RPMI7951 (cell line): ENCODE measurements at places on chromosomes 6 and 20.

DNA sequence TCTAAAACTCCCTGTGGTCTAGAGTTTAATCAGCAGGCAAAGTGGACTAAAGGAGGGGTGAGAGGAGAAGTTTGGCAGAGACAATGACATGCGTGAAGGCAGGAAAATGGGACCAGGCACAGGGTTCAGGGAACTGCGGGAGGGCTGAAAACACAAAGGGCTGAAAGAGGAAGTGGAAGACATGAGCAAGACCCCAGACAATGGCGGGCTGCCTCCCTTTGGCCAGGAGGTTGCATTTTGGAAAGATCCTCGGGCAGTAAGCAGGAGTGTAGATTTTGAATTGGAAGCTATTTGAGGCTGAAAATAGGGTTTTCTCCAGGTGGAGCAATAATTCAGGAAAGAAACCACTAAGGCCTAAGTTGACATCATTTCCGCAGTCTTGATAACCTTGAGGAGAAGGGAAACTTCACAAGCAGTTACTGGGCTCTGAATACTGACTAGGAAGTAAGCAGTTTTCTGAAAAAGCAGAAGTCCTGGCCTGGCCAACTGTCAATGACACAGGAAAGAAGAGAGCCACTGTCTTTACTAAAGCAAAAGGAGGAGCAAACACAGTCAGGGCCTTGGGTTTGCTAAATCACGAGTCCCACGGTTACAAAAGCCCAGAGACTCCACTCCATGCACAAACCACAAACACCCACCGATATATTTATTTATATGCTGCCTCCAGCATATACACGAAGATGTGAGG, 3.4 kb downstream of the LY86 start:
- DNase-seq: no peak

GRCh38 chr6:131995917-131996316, 44.7 kb upstream of the CCN2 start:
- peak; percentile 83 for DNase-seq

GRCh38 chr6:111462770-111463391, 20.1 kb downstream of the REV3L start:
- peak; percentile 63 for DNase-seq

DNA sequence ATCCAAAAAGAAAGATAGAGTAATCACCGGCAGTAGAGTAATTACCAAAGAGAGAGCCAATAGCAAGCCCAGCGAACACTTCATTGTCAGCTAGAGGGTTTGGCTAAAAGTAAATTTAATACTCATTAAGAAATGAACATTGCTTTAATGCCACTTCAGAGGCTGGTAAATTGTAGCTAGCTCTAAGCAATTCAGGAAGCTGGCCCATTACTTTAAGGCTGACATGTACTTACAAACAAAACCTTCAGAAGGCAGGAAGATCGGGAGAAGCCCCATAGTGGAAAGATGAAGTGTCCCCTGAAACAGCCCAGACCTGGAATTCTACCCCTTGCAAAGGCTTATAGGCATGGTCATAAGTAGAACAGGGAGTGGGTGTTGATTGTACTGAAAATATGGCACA, 396.6 kb upstream of the ID4 start:
- DNase-seq: no peak

- DNase-seq: peak; percentile 49
These were observed 8.9 kb downstream of the CYP21A2 start for GRCh38 chr6:32047084-32047478.

- DNase-seq: peak; percentile 11
These were observed 114.7 kb upstream of the PRL start for GRCh38 chr6:22411376-22412105.

- DNase-seq: peak; percentile 78
These were observed 174.4 kb upstream of the RIN2 start for GRCh38 chr20:19583532-19584175.

DNA sequence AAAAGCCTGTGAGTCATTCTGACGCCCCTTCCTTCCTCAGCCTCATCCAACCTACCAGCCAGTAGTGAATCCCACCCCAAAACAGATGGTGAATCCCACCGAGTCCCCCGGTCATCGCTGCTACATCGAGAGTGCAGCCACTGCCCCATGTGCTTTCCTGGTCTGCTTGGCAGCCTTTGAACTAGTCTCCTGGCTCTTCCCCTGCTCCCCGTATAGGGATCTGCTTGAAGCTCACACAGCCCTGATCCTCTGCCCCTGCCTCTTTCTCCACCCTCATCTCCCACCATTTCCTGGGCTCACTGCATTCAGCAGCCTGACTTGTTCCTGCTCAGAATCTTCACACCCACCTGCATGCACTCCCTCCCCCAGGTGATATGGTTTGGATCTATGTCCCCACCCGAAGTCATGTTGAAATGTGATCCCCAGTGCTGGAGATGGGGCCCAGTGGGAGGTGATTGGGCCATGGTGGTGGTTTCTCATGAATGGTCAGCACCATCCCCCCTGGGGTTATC, 14.6 kb downstream of the SYNJ2 start:
- no peak for DNase-seq

- peak; percentile 64 for DNase-seq
These were observed 13.0 kb downstream of the RPP21 start for GRCh38 chr6:30357678-30358540.

DNA sequence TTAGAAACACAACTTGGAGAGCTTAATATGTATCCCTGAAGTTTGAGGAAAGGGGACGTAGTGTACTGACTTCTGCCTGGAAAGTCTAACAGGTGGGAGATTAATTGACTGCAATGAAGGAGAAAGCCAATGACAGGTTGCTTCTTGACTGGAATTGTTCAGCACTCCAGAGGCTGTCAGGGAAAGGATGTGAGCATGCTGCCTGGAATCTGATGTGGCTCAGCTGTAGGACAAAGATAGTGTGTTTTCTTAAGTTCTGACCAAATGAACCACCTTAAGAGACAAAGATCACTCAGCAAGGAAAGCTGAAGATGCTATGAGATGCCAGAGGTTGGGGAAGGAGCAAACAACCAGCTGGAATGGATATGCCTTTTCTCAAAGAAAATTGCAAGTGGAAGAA, 185.8 kb downstream of the PHF3 start:
- DNase-seq: no peak

- DNase-seq: no peak
These were observed 33.5 kb downstream of the PLG start for GRCh38 chr6:160735523-160735922.

DNA sequence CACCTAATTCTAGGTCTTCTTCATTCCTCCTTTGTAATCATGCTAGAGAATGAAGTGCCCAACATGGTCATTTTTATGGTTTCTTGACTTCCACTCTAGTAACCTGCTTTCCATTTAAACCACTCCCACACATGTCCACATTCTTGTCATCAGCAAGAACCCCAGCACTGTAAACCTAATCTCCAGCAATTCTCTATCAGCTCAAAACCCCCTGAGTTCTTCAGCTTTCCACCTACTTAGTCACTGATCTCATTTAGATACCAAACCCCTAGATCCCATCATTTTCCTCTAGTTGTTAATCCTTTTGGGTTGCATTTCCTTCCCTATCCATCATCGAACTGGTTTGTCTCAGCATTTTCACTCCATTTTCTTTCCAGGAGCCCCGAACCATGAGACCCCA, 49.7 kb downstream of the GOPC start:
- DNase-seq: no peak

DNA sequence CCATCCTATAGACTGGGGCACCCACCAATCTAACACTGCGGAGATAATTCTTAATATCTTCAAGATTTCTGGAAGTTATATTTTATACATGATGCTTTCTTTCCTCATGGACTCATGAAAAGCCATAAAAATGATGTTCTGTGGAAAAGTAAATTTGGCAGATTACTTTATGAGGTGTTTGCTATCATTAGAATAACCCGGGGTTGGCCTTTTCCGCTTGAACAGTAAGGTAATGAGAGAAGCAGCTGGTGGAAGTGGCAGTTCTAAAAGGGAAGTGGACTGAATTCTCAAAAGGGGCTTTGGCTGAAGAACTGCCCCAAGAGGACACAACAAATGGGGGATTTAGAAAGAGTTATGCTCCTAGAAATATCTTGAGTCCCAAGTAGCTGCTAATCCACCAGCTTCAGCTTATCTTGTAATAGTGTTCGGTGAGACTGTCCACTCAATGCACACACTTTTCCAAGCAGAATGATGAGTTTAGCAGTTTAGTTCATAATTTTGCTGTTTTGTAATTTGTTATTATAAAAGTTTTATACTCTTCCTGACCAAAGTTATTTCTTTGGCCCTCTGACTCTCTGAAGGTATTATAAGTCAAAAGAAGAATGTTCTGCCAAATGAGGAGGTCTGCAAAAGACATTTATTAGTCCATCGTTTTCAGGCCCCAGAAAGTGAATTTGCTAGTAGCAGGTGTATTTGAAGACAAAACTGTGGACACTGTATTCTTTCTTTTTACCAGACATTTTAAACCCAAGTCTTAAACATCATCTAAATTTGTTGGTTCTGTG, 2.9 kb downstream of the ISM1 start:
- no peak for DNase-seq

- DNase-seq: no peak
These were observed 63.1 kb downstream of the GMPR start for GRCh38 chr6:16301511-16301910.

- DNase-seq: no peak
These were observed 40.2 kb downstream of the PIGU start for GRCh38 chr20:34636648-34637047.

- no peak for DNase-seq
These were observed 3.5 kb downstream of the PRND start for GRCh38 chr20:4725263-4725550.

DNA sequence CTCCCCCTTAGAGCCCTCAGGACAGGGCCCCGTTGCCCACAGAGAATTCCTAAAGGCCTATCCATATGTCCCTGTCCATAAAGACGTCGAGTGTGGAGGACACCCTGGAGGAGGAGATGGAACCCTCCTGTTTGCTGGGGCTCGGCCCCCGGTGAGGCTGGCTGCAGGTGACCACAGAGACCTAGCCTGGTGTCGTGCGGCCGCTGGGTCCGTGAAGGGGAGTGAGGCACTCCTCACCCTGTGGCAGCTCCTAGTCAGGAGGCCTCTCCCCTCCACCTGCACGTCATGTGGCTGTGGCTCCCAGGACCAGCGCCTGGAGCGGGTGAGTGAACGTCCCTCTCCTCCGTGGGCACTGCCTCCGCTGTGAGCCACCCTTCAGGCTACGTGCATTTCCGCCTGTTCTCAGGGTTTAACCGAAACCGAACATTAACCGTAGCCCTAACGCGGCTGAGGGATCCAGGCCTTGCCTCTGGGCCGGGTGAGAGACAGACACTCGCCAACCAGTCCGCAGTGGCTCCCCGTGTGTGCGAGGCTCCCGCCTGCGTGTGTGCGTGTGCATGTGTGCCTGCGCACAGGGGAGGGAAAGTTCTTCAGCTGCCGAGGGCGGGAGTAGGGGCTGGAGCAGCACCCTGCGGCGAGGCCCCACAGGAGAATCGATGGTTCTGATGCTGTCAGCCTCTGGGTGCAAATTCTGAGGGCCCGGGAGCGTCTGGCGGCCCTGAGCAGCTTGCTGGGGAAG, 5.9 kb upstream of the TCEA2 start:
- DNase-seq: no peak

GRCh38 chr6:17278289-17279063, 2.7 kb upstream of the RBM24 start:
- peak; percentile 76 for DNase-seq

GRCh38 chr6:69026715-69027114, 391.6 kb downstream of the ADGRB3 start:
- DNase-seq: no peak

DNA sequence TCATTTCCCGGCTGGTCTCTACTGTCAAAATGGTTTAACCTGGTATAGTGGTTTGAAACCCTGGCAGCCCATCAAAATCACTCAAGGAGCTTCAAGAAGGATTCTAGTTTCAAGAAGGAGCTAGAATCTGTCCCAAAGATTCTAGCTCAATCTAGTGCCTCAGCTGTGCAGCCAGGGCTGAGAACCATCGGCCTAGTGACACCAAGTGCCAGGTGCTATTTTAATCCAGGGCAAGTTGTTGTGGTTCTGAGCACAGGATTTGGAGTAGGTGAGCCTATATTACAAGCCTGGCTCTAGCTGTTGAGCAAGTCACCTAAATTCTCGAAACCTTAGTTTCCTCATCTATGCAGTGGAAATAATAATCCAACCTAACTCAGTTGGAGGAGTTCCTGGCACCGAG, 3.7 kb downstream of the MOCS1 start:
- DNase-seq: no peak

- no peak for DNase-seq
These were observed 47.6 kb downstream of the RALGAPB start for GRCh38 chr20:38520261-38520660.

DNA sequence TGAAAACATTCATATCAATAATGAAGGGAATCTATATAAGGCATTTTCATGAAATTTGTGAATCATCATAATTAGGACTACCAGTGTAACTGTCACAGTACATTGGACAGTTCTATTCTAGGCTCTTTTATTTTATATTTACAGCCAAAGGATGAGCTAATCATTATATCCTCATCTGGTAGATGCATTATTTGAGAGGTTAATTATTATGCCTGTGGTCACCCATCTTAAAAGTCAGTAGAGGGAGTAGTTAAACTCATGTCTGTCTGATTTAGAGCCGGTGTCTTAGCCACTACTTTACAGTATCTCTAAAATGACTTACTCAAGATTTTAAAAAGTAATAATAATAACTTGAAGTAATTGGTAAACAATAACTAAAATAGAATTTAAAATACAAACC, 899.3 kb upstream of the MAP3K7 start:
- DNase-seq: no peak

GRCh38 chr6:113048741-113049140, 701.6 kb downstream of the RFPL4B start:
- no peak for DNase-seq

DNA sequence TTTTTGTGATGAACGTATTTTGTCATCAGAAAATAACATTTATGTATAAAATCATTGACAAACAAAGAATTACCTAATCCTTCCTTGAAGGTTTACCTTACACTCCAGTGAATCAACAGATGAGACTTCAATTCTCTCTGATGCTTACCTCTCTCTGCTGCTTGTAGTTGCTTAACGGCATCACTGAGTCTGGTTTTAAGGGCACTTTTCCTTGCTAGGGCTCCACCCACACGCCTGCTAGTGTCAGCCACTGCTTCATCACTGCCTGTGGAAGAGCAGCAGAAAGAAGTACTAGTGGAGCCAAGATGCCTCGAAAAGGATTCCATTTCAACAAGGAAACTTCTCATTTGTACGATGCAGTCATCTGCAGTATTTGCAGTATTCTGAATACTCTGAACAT, 63.0 kb downstream of the FAM229B start:
- no peak for DNase-seq

GRCh38 chr6:108744996-108745395, 103.2 kb upstream of the ARMC2 start:
- DNase-seq: no peak
